ENCODE measurements at places on chromosomes 7 and 10.

DNA sequence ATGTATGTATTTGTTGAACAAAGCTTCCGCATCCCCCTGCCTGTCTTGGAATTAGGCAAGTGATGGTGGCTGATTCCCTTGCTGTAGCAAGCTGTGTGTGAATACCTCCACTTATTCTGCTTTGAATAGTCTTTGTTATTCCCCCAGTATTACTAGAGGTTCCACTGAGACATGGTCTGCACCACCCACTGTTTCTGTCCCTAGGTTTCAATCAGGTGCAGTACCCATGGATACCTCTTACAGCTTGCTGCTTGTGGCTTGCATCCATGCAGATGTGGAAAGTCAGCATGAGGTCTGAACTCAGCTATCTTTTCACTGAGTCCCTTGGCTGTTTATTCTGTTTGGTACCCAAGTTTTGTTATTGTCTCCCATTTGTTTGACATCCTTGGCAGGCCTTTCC lies 447.4 kb downstream of the GRM8 start:
- DNase-seq = no peak
- no peaks in the 10 kb centered on the region for H3K27me3 ChIP-seq
- H3K27ac ChIP-seq = no peak overlapping the region
- no peak overlapping the region for H3K4me3 ChIP-seq
- no peaks in the 10 kb centered on the region for H3K4me1 ChIP-seq

GRCh38 chr10:44478040-44478439 lies 93.1 kb upstream of the CXCL12 start:
- no peak overlapping the region for H3K4me3 ChIP-seq
- H3K36me3 ChIP-seq = no peaks in the 10 kb centered on the region
- no peak for DNase-seq

DNA sequence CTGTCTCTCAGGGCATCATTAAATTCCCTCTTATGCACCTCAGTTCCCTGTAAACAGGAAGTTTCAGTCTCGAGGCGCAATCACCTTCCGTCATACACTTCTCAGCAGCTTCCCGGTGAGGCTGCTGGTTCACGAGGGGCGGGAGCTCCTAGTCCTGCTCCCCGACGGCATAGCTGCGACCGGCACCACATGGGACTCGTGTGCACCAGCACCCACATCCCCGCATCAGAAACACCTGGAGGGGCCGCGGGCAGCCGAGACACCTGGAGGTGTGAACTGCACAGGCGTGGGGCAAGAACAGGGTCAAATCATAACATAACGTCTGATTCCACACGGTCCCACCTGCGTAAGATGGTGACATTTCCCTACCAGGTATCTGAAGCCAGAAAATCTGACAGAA lies 52.7 kb downstream of the DIP2C start:
- no peak overlapping the region for H3K4me3 ChIP-seq
- H3K36me3 ChIP-seq = no peaks in the 10 kb centered on the region
- DNase-seq = no peak
- H3K27me3 ChIP-seq = no peaks in the 10 kb centered on the region
- no peaks in the 10 kb centered on the region for H3K4me1 ChIP-seq
- no peak overlapping the region for H3K27ac ChIP-seq

GRCh38 chr7:19798986-19799385 lies 25.6 kb upstream of the TMEM196 start:
- no peaks in the 10 kb centered on the region for H3K36me3 ChIP-seq
- no peaks in the 10 kb centered on the region for H3K27me3 ChIP-seq
- H3K27ac ChIP-seq = no peak overlapping the region
- H3K4me1 ChIP-seq = no peaks in the 10 kb centered on the region

- no peaks in the 10 kb centered on the region for H3K36me3 ChIP-seq
- H3K4me3 ChIP-seq = no peak overlapping the region
- H3K27me3 ChIP-seq = no peaks in the 10 kb centered on the region
- DNase-seq = no peak
- no peak overlapping the region for H3K27ac ChIP-seq
Measured at GRCh38 chr7:15317215-15317614, 244.6 kb downstream of the AGMO start.

GRCh38 chr7:50308203-50308531 lies 3.7 kb downstream of the IKZF1 start:
- H3K4me1 ChIP-seq = peaks cover 2% of the 10 kb centered on the region
- no peak overlapping the region for H3K27ac ChIP-seq
- peaks cover 16% of the 10 kb centered on the region for H3K27me3 ChIP-seq
- no peak for DNase-seq
- no peaks in the 10 kb centered on the region for H3K36me3 ChIP-seq

DNA sequence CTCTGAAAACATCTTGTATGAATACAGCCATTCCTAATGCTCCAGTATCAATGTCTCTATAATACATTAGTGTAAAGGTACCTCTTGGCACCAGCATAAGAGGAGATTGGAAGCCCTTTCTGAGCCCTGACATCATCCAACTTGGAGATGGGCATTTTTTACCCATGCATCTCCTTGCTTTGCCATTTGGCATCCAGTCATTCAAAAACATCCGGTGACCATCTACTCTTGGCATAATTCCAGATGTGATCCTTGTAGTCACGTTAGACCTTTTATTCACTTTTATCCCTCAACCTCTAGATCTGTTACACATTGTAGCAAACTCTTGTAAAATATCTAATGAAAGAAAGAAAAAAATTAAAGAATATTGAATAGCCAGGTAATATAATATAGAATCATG lies 17.9 kb upstream of the SGMS1 start:
- H3K4me1 ChIP-seq = no peaks in the 10 kb centered on the region
- H3K4me3 ChIP-seq = no peak overlapping the region
- no peaks in the 10 kb centered on the region for H3K27me3 ChIP-seq
